ENCODE measurements at places on chromosomes 5 and 9.

DNA sequence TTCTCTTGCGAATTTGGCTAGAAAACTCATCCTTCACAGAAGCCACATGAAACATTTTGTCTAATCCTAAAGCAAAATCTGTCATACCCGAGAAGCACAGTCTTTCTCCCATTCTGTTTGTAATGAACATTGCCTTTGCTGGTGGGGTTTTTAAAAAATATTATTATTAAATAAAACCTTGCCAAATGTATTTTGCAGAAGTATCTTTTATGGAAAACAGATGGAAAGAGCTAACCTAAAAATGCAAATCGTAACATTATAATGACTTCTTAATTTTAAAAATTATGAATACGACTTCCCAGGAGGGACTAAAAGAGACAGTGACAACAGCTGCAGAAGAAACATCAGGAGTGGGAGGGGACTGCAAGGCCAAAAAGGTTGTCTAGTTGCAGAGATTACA, 246.3 kb upstream of the TAS2R1 start:
- DNase-seq, result no peak

DNA sequence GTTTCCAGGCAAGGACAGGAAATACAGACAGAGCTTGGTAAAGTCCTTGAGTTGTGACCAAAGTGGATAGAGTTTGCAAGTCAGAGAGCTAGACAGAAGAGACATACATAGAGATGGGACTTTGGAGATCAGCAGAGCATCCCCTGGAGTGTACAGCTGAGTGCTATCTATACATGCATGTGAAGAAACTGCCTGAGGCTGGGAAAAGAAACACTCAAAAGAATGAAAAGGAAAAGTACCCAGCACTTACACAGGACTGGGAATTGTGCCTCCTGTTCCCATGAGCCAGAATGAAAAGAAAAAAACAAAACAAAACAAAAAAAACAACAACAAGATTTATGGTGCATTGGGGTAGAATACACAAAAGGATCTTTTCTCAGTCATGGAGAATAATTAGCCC, 606.4 kb downstream of the ZNF608 start:
- no peak for DNase-seq

DNA sequence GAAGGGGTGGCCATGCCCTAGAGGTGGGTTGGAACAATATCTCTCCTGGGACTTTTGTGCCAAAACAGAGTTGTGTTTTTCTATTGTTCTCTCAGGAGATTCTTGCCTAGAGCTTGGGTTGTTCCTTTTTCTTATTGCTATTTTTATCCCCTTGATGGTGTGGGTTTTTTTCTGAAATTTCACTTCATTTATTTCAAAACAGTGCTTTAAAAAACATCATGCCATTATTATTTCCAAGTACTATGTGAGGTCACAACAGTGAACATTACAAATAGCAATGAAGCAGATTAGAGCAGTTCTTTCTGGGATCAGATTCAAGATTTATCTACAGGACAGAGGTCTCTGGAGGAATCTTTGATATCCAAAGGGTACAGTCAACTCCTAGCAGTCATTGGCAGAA, 76.6 kb downstream of the ACTBL2 start:
- DNase-seq, result no peak

GRCh38 chr5:179698935-179699615, at the start of gene CANX:
TSS of gene CANX (plus strand) at chr5:179698967. CDS start at chr5:179705682, 6,715 bp downstream.
- DNase-seq, result peak; percentile 13

DNA sequence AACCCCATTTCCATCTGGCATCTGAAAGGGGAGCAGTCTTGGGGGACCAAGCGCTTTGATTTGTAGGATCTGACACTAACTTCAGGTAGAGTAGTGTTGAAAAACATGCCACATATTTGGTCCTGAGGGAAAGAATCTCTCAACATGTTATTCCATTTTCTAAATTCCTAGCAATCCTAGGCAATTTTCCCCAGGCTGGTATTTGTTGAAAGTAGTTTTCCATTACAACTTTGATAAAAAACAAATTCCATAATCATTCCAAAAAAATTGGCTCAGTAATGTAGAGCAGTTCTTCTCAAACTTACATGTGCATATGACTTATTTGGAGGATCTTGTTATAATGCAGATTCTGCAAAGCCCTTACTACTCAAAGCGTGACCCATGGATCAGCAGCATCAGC, 477.9 kb downstream of the ACTL7B start:
- DNase-seq, result no peak

All from stimulated activated CD4-positive, alpha-beta T cell treated with anti-CD3 and anti-CD28 coated beads, Interleukin-12 subunit alpha, Interleukin-12 subunit beta, amount 100 ng/mL, for 24 hours (primary cell).